Stomach (tissue), 19 donors: ENCODE measurements at places on chromosomes 1 and 21. TPM values are rescaled to one million over a fixed set of nuclear protein-coding genes. Genes with fewer than 3 reads are reported as not detected.

DNA sequence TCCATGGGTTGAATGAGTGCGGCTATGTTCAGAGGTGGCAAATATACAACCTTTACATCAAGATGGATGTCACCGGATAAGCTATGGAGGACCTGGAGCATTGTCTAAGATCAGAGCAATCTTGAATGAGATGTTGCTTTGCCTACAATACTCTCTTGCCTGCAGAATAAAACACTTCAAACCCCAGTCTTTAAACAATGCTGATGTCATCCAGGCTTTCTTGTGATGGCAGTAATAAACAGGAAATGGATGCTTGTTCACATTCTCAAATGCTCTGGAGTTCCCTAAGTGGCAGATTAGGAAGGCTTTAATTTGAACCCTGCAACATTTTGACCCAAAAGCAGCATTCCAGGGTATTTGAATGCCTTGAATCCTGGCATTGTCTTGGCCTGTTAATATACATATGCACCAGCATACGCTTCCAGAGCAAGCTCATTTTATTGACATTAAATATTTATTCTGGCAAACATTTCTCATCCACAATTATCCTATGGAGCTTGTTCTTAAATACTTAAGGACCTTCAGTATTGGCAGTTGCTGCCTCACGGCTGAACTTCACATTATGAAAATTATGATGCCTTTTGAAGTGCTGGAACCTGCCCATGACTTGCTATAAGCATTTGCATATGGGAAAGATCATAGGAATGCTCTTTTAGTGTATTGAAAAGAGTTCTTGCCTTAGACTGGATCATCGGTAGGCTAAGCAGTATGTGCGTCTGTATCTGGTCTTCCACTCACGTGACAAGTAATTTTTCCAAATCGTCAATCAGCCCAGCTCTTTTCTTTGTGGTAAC, 422.7 kb downstream of the SIPA1L2 start:
- H3K4me1 ChIP-seq, result peaks cover 3% of the 10 kb centered on the region
- no peaks in the 10 kb centered on the region for H3K36me3 ChIP-seq
- no peak for DNase-seq

GRCh38 chr1:147897029-147897752, 5.4 kb upstream of the GJA8 start:
- no peak overlapping the region for H3K27ac ChIP-seq
- no peak overlapping the region for H3K4me3 ChIP-seq
- H3K4me1 ChIP-seq, result peaks cover 11% of the 10 kb centered on the region
- DNase-seq, result peak; percentile 20

DNA sequence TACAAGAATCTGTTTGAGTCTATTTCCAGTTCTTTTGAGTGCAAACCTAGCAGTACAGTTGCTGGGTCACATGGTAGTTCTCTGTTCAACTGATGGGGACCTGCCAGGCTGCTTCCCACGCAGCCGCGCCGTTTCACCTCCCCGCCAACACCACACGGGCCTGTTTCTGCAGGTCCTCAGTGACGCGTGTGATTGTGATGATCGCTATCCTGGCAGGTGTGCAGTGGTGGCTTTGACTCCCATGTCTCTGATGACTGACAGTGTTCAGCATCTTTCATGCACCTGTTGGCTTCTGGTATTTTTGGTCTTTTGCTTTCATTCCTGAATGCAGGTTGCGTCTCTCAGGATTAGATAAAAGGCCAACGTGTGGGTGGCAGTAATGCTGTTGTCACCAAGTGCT, 41.6 kb downstream of the FAAP20 start:
- H3K27me3 ChIP-seq, result no peaks in the 10 kb centered on the region
- H3K36me3 ChIP-seq, result no peaks in the 10 kb centered on the region
- peaks cover 5% of the 10 kb centered on the region for H3K4me1 ChIP-seq
- no peak overlapping the region for H3K4me3 ChIP-seq

DNA sequence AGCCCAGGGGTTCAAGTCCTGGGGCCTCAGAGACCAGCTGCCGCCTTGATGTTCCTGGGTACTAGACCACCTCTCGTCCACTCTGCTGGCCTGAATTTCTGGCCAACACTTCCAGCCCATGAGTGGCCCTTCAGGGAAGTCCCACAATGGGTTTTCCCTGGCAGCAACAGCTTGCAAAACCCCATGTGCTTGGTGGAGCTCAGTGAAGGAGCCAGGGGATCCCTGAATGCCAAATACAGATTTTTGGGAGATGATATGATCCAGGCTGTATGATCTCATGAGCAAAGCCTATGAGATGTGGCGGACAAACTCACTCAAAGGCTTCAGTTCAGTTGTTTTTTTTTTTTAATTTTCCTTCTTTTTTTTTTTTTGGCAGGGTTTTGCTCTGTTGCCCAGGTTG, 9.6 kb upstream of the RASSF5 start:
- DNase-seq, result no peak
- H3K4me3 ChIP-seq, result no peak overlapping the region
- H3K27ac ChIP-seq, result no peak overlapping the region
- peaks cover 35% of the 10 kb centered on the region for H3K4me1 ChIP-seq

- H3K27ac ChIP-seq, result no peak overlapping the region
- no peaks in the 10 kb centered on the region for H3K27me3 ChIP-seq
- H3K4me3 ChIP-seq, result no peak overlapping the region
- no peak for DNase-seq
- H3K4me1 ChIP-seq, result no peaks in the 10 kb centered on the region
Measured at GRCh38 chr1:31485166-31485565, 72.2 kb downstream of the SERINC2 start.

- H3K4me3 ChIP-seq, result no peak overlapping the region
- no peaks in the 10 kb centered on the region for H3K27me3 ChIP-seq
- H3K4me1 ChIP-seq, result no peaks in the 10 kb centered on the region
- no peak overlapping the region for H3K27ac ChIP-seq
- DNase-seq, result no peak
Measured at GRCh38 chr1:228317411-228317828, 89.2 kb downstream of the TRIM11 start.

Gene DMBX1
- polyA plus RNA-seq, result not detected

Gene SF3B4
- polyA plus RNA-seq, result 31.7 TPM

Gene OR2T33
- not detected for polyA plus RNA-seq

Gene USP1
- polyA plus RNA-seq, result 11.9 TPM

Gene TENT5C
- 8.3 TPM for polyA plus RNA-seq

Gene ZBTB8B
- polyA plus RNA-seq, result 0.15 TPM

Gene MSH4
- polyA plus RNA-seq, result not detected

Gene OPTC
- polyA plus RNA-seq, result not detected
